ENCODE measurements at places on chromosomes 2 and 18.
A peak's percentile ranks its signal among the peaks of the same experiment; 100 is the strongest.

DNA sequence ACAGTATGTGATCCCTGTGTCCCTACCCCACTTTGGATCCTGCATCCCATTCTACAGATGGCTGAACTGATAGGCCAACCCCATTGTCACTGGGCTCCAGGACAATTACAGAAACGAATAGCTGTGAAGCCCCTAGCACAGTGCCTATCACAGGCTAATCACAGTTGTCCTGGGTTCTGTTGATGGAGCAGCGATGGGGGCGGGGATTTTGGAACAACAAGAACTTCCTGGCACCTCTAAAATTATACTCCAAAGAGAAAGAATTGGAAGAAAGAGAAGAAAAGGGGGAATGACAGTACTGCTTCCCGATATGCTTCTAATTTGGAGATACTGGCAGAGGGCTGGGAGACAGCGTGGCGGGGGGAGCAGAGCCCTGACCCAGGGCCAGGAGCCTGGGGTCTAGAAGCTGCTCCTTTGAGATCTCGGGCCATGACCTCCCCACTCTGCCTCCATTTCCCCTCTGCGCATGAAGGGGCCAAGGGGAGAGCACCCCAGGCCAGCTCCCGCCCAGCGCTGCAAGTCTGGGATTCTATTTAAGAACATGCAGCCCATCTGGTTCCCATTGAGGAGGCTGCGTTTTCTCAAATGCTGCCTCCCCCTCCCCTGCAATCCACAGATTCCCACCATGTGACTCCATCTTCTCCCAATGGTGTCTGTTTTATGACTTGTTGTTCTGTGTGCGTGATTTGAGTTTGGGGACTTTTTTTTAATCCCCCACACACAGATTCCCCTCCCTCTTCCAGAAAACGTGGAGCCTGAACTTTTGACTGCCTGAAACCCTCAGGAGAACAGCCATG is 202.7 kb downstream of the CYP26B1 start:
- no peak for DNase-seq

- peak; percentile 13 for DNase-seq
Measured at GRCh38 chr18:48933578-48934414, 17.0 kb downstream of the SMAD7 start.

GRCh38 chr2:239008677-239009588 is 161.0 kb downstream of the TWIST2 start:
- DNase-seq = no peak

DNA sequence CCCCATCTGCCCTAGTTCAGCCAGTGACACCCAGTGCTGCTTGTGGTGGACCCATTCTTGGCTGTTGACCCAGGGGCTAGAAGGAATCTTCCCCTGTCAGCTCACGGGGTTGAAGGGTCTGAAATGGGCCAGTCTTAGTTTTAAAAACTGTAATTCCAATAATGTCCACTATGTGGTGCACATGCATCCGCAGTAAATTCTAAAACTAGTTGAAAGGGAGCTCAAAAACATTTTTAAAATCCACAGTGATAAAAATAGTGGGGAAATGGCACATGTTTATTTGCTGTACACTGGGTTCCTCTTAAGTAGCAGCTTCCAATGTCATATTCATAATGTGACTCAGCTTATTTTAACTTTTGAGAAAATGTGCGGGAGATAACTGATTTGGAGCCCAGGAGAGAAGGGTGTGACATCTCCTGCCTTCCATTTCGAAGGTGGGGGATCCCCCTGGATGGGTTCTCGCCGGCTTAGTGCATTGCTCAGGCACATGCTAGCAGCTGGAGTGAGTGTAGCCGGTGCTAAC is 32.8 kb downstream of the GRHL1 start:
- no peak for DNase-seq

- no peak for DNase-seq
Measured at GRCh38 chr2:19187323-19188020, 171.0 kb downstream of the OSR1 start.

- no peak for DNase-seq
Measured at GRCh38 chr2:83081826-83082690, 1377.0 kb downstream of the SUCLG1 start.

Data from activated CD8-positive, alpha-beta memory T cell treated with anti-CD3 and anti-CD28 coated beads, Interleukin-2, amount 50 U/mL, for 4 hours (primary cell).